Mesenchymal stem cell (in vitro differentiated cells and primary cell): ENCODE measurements at places on chromosomes 4 and X.

- no peak for DNase-seq
Measured at GRCh38 chrX:45232139-45232538, 31.5 kb upstream of the DIPK2B start.

- peak; percentile 96 for DNase-seq
Measured at GRCh38 chr4:153221783-153222706, 17.8 kb downstream of the TRIM2 start.

DNA sequence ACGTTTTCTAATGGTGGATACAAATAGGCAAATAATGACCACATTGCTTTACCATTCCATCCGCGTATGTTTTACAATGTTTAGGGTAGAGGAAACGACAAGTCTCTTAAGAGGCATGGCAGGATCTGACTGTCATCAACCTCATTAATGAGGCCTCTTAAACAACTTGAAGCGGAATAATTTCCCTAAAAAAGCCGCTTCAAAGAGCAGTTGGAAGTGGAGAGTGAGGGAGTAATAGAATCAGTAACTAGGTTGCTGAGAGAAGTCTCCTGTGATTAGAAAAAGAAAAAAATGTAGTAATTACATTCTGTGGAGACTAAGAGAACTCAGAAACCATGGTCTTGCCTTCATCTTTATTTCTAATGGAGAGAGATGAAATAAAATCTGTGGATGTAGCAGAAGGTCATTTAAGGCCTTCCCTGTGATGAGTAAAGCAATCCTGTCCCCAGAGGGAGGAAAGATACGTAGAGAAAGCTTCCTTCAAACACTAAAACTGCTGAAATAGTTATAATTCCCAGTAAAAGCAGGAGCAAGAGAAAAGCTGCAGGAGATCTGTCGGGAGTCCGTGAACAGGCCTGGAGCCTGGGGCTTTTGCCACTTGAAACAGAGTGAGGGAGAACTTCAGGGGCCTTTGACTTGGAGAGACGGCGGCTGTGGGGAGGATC, 11.1 kb upstream of the SEPSECS start:
- no peak for DNase-seq

GRCh38 chrX:1140236-1140681, 72.2 kb downstream of the CRLF2 start:
- no peak for DNase-seq

DNA sequence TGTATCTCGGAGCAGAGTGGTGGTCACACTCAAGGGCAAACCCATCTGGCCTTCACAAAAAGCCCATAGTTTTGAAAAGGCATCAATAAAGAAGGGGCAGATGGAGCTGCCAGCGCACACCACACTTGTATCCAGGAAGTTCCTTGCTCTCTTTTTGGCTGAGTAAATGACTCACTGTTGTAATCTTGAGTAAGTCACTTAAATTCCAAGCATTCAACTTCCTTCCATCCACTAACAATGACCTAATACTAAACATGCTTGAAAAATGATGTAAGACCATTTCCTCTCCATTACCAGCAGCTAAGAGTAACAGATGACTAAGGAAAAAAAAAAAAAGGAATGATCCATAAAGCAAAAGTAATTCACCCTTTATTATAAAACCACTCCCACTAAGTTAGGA, 32.4 kb upstream of the MYOZ2 start:
- peak; percentile 99 for DNase-seq

- DNase-seq, result peak; percentile 14
Measured at GRCh38 chr4:74755486-74755885, 38.8 kb downstream of the BTC start.

DNA sequence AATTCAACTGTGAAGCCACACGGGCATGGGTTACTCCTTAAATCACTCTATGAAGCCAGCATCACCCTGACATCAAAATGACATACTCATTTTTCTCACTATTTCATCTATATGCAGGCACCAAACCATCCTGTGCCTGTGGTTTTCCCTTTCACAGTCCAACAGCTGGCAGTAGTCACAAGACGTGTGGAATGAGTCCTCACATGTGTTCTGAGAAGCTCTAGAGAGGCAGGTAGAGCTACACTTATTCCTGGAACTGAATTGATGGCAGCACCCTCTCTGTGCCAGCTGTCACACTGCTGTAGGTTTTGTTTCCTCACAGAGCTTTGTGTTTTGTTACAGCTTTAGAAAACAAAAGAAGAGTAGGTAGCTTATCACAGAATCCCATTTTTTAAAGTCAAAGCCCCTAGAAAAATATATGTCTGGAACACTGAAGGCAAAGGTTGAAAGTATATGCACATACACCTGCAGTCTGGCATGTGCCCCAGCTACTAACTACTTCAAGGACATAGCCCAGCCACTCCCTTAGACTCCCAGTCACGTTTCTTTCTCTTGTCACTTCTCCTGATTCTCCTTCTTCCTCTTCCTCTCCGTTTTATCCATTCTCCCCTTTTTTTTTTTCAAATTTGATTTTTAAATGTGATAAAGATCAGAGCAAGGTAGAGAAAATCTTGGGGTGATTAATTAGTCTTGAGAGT, 107.1 kb downstream of the ANXA10 start:
- DNase-seq, result no peak

DNA sequence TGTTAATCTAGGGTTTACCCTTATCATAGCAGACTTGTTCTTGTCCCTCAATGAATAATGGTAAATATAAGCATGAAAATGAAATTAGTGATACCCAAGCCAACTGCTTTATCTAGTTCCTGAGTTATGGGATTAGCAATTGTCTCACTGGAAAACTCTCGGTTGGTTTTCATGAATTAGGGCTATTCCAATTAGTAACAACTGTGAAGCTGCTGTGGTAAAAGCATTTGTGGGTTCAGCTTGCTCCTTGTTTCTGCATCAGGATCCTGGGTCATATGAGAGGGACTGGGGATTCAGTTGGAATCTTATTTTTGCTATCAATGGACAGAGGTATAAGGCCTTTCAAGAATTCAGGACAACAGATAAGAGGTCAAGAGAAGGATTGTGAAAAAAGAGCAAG, 50.2 kb downstream of the DCX start:
- no peak for DNase-seq

DNA sequence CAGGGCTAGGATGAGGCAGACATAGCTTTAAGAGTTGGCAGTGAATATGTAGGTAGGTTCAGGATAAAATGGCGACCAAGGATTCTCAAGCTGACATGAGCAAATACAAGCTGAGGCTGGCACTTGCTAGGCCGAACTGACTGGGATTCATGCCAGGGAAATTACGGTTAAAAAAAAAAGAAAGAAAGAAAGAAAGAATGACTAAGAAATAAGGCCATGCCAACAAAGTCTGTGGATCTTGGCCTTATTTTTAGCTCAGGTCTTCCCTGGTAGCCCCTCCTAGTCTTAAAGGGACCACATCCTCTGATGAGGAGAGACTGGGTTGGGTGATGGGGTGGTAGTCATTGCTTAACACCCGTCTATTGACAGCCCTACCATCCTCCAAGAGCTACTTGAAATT, 64.4 kb upstream of the KLHL13 start:
- no peak for DNase-seq

- DNase-seq, result peak; percentile 37
Measured at GRCh38 chr4:87805971-87806370, 6.6 kb downstream of the IBSP start.

DNA sequence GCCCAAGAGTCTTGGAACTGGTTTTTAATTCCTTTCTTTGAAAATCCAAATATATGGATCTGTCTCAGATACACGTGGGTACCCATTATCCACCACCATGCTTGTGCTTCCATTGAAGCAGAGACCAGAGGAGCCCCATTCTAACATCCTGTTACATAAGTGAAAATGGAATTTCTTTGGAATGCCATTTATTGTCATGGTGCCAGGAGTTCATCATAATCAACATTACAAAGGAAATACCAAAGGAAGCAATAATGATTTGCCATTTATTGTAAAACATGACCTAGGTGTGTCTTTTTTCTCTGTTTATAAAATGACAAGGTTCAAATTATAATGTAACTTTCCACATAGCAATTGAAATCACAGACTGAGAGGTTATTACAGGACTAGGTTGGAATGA, 61.7 kb downstream of the PALLD start:
- DNase-seq, result no peak
